HFF-Myc (cell line): ENCODE measurements at places on chromosomes 12 and 14.

GRCh38 chr12:62770381-62770780 is 164.6 kb downstream of the PPM1H start:
- DNase-seq: no peak

DNA sequence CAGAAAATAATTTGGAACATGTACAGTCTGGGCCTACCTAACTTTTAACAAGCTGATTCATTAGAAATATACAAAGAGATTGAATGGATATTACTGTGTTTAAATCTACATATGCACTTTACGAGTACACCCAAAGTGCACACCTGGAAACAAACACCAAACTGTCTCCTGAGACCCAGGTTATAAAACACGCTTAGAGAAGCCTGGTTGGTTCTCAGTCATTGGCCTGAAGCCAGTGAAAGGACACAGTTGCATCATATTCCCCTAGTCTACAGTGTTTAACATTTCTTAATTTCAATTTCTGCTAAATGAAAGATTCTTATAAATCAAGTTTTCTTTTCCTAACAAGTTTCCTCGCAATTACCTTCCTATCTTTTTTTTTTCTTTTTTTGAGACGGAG is 209.5 kb downstream of the FBXL14 start:
- DNase-seq: no peak

GRCh38 chr12:38662829-38663228 is 242.6 kb downstream of the CPNE8 start:
- DNase-seq: no peak

GRCh38 chr14:93566065-93566693 is 135.4 kb downstream of the UNC79 start:
- no peak for DNase-seq

DNA sequence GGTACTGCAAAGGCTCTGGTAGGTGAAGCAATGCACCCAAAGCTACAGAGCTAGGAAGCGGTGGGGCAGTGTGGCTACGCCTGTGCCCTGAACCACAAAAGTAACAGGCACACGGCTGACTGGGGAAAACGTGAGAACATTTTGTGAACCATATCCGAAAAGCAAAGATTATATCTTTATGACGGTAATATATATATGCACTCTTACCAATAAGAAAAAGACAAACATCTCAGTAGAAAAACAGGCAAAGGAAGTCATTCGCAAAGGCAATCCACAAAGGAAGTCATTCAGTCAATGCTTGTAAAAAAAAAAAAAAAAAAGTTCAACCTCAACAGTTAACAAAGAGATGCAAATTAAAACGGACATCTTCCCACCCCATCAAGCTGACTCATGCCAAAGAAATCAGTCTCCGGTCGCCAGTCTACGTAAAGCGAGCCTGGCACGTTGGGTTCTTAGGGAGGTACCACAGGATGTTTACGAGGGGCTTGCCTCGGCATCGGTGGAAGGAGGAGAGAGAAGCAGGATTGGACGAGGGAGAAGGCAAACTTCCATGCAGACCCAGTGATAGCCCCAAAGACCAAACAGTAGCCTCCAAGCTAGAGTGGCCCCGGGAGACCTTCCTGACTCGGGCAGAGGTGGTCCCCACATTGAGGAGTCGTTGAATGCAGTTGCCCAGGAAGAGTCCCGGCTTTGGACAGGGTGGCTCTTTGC is 39.4 kb upstream of the PPP2R5C start:
- DNase-seq: peak; percentile 60
